GM12891 (cell line): ENCODE measurements at places on chromosomes 16 and 17.

GRCh38 chr17:70976447-70976846 lies 807.1 kb downstream of the KCNJ2 start:
- DNase-seq = no peak

- DNase-seq = no peak
Measured at GRCh38 chr16:86259499-86259898, 250.8 kb upstream of the FOXF1 start.

DNA sequence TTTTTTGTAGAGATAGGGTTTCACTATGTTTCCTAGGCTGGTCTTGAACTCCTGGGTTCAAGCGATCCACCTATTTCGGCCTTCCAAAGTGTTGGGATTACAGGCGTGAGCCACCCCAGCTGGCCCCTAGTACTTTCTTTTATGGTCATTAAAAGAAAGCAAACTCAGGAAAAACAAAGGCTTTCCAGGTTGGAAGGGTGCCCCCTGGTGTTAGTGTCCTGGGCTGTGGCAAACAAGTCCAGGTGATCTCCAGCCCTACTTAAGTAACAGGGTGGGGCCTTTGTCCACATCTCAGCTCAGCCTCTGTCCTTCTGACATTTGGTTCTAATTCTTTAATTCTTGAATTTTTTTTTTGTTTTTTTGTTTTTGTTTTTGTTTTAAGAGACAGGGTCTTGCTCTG lies 6.9 kb downstream of the IGFBP4 start:
- no peak for DNase-seq

- no peak for DNase-seq
Measured at GRCh38 chr16:27195941-27196595, 7.3 kb upstream of the KDM8 start.

DNA sequence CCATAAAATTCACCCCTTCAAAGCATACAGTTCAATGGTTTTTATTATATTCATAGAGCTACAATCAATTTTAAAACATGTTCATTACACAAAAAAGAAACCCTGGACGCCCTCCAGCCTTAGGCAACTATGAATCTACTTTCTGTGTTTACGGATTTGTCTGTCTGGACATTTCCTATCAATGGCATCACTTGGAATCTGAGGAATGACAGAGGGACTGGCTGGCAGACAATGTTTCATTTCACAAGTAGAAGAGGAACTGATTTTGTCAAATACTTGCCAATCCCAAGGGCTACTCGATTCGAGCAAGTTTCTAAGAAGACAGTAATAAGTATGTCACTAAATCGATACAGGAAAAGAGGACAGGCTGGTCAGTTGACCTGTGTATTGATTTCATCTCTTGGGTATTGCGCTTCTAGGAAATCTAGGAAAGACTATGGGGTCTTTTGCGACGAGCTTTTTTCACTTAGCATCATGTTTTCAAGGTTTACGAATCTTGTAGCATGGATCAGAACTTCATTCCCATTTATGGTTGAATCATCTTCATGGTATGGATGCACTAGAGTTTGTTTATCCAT lies 56.6 kb downstream of the RGS9 start:
- DNase-seq = no peak

GRCh38 chr16:78576941-78577340 lies 477.5 kb downstream of the WWOX start:
- no peak for DNase-seq
